IPS DF 6.9 (cell line): ENCODE measurements at places on chromosomes 16 and 17.

DNA sequence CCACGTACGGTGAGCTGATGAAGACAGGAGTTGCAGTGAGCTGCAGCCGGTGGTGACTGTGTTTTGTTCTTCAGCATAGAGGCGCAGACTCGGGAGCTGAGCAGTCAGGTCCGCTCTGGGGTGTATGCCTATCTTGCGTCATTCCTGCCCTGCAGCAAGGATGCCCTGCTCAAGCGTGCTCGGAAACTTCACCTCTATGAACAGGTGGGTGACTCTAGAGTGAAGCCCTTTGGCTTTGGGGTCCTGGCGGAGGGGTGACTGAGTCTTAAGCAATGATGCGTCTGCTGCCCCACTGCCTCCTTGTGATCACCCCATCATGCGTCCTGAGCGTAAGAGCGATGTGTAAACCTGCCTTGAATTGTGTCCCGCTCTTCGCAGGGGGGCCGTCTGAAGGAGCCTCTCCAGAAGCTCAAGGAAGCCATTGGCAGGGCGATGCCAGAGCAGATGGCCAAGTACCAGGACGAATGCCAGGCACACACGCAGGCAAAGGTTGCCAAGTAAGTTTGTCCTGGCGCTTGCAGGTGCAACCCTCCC is 22.9 kb downstream of the UBN1 start:
- no peak for DNase-seq
- no peak overlapping the region for H3K4me3 ChIP-seq
- no peak overlapping the region for H3K27ac ChIP-seq

DNA sequence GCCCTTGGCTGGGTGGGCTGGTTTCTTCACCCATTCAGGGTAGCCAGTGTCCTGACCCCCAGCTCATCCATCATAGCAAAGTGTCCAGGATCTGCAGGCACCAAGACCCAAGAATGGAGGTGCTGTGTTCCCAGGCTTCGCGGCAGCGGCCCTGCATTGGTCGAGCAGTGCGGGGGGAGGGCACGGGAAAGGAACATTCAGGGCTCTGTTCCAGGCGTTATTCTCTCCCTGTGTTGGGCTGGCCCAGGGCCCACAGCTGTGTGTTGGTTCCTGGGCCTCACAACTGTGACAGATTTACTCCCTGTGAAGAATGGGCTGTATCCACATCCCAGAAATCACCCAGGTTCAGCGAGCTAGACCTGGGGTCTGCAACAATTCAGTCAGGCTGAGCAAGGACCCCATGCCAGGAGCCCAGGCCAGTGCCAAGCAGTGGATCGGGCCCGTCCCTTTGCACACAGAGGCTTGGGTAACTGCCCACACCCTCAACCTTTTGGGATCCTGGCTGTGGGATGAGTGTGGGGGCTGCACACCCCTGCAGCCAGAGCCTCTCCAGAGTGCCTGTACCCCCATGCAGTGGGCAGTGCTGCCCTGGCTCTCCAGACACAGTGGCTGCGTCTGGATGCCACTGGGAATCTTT is 10.0 kb downstream of the GPT2 start:
- no peaks in the 10 kb centered on the region for H3K27me3 ChIP-seq
- no peak overlapping the region for H3K4me3 ChIP-seq
- H3K4me1 ChIP-seq = no peaks in the 10 kb centered on the region; the same call in 1 of the 2 replicates
- peaks cover 9% of the 10 kb centered on the region; the same call in 1 of the 2 replicates for H3K36me3 ChIP-seq

GRCh38 chr17:65039336-65039988 is 17.1 kb downstream of the GNA13 start:
- H3K27me3 ChIP-seq = no peaks in the 10 kb centered on the region
- H3K4me1 ChIP-seq = no peaks in the 10 kb centered on the region
- DNase-seq = no peak
- no peak overlapping the region for H3K27ac ChIP-seq
- no peaks in the 10 kb centered on the region; the same call in 1 of the 2 replicates for H3K36me3 ChIP-seq

DNA sequence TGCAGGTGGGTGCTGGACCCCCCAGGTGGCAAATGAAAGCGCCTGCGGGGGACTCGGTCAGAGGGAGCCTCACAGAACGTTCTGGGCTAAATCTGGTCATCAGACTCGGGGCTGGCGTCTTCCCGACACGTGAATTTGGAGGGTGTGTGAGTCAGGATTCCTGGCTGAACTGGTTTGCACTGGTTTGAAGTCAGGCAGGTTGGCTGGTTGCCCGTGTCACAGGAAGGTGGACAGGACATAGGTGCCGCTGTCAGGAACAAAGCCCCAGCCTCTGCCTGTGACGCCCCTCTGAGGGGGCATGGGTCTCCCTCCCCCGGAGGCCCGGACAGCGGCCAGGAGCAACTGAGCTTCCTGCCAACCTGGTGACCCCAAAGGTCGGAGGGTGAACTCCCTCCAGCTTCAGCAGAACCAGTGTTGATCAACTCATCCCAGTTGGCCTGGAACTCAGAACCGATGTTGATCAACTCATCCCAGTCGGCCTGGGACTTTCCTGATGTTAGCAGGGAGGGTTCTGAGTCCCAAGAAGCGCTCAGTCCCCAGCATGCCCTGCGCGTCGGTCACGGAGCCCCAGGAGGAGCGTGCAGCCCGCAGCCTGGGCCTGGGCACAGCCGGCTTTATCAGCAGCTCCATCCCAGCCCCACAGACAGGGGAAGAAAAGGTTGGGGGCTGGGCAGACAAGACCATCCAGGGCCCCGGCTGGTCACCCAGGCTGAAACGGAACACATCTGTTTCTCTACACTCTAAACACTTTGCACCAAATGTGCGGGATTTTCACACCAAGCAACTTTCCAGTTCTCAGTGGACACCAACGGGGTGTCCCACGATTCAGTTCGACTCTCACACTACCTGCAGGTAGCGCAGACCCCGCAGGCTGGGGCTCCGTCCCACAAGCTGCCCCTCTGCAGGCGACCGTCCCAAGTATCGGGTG is 14.4 kb upstream of the METRNL start:
- H3K27me3 ChIP-seq = no peaks in the 10 kb centered on the region
- H3K4me3 ChIP-seq = no peak overlapping the region
- no peaks in the 10 kb centered on the region; the same call in 1 of the 2 replicates for H3K4me1 ChIP-seq
- H3K36me3 ChIP-seq = no peaks in the 10 kb centered on the region; the same call in 1 of the 2 replicates
- no peak for DNase-seq
- no peak overlapping the region for H3K27ac ChIP-seq

DNA sequence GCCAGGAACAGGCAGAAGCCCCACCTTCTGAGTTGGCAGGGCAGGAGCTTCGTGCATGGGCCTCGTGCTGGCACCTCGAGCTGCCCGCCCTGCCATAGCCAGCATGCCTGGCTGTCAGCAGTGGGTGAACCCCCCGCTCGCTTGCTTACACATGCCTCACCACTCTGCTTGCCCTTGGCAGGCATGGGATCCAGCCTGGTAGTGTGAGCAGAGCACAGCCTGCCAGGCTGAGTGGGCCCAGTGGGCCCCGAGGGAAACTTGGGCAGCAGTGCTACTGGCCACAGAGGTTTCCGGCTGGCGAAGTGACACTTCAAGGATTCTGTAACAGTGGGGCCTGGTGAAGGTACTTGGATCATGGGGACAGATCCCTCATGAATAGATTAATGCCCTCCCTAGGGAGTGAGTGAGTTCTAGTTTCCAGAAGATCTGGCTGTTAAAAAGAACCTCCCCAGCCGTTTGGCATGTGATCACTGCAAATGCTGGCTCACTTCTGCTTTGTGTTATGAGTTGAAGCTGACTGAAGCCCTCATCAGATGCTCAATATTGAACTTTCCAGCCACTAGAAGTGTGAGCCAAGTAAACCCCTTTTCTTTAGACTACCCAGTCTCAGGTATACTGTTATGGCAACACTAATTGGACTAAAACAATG is 114.7 kb downstream of the BCAS3 start:
- H3K4me3 ChIP-seq = no peak overlapping the region
- no peaks in the 10 kb centered on the region for H3K27me3 ChIP-seq
- DNase-seq = no peak
- H3K36me3 ChIP-seq = no peaks in the 10 kb centered on the region
- no peaks in the 10 kb centered on the region for H3K4me1 ChIP-seq

- H3K36me3 ChIP-seq = no peaks in the 10 kb centered on the region
- DNase-seq = no peak
- no peak overlapping the region for H3K27ac ChIP-seq
- H3K27me3 ChIP-seq = no peaks in the 10 kb centered on the region
Measured at GRCh38 chr16:25637236-25637635, 54.5 kb upstream of the HS3ST4 start.

- H3K4me1 ChIP-seq = peaks cover 19% of the 10 kb centered on the region
- no peak for DNase-seq
- H3K4me3 ChIP-seq = no peak overlapping the region
- no peak overlapping the region for H3K27ac ChIP-seq
- H3K27me3 ChIP-seq = no peaks in the 10 kb centered on the region
- no peaks in the 10 kb centered on the region for H3K36me3 ChIP-seq
Measured at GRCh38 chr17:58329035-58329809, 627 bp upstream of the TSPOAP1 start.

GRCh38 chr16:70738083-70738977 is 52.5 kb upstream of the MTSS2 start:
- peaks cover 3% of the 10 kb centered on the region; the same call in 1 of the 2 replicates for H3K4me1 ChIP-seq
- H3K36me3 ChIP-seq = no peaks in the 10 kb centered on the region
- no peak overlapping the region for H3K27ac ChIP-seq
- no peaks in the 10 kb centered on the region for H3K27me3 ChIP-seq
- no peak overlapping the region for H3K4me3 ChIP-seq

DNA sequence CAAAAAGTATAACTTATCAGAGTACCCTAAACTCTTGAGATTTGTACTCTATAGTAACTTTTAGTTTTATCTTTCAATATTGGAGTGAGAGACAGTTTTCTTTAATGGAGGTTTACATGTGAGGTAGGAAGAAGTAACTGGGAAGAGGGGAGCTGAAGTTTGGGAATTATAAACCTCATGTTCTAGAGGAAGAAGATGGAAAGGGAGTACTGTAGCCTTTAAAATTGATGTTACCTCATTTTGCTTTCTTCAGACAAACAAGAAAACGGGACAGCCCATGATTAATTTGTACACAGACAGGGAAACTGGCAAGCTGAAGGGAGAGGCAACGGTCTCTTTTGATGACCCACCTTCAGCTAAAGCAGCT is 9.5 kb downstream of the FUS start:
- no peak overlapping the region for H3K4me3 ChIP-seq
- H3K36me3 ChIP-seq = peaks cover 82% of the 10 kb centered on the region
- H3K27me3 ChIP-seq = no peaks in the 10 kb centered on the region
- no peak for DNase-seq
- no peak overlapping the region for H3K27ac ChIP-seq
- no peaks in the 10 kb centered on the region for H3K4me1 ChIP-seq

- no peak for DNase-seq
- no peaks in the 10 kb centered on the region for H3K4me1 ChIP-seq
- no peaks in the 10 kb centered on the region for H3K27me3 ChIP-seq
- H3K36me3 ChIP-seq = no peaks in the 10 kb centered on the region
Measured at GRCh38 chr16:66668777-66669444, 27.6 kb downstream of the CMTM4 start.

- no peak overlapping the region for H3K4me3 ChIP-seq
- DNase-seq = no peak
- H3K36me3 ChIP-seq = peaks cover 3% of the 10 kb centered on the region; the same call in 1 of the 2 replicates
- H3K4me1 ChIP-seq = peaks cover 2% of the 10 kb centered on the region; the same call in 1 of the 2 replicates
- H3K27ac ChIP-seq = no peak overlapping the region
- H3K27me3 ChIP-seq = no peaks in the 10 kb centered on the region
Measured at GRCh38 chr17:15485045-15485444, 17.6 kb upstream of the CDRT4 start.

GRCh38 chr16:50578137-50578536 is 29.9 kb downstream of the NKD1 start:
- no peaks in the 10 kb centered on the region for H3K36me3 ChIP-seq
- no peak overlapping the region for H3K27ac ChIP-seq
- DNase-seq = no peak
- no peak overlapping the region for H3K4me3 ChIP-seq
